Thoracic aorta (tissue), 2 donors: ENCODE measurements at places on chromosomes 4 and X.

GRCh38 chr4:48017108-48017571 is 568 bp downstream of the NIPAL1 start:
- DNase-seq, result peak; percentile 31

GRCh38 chr4:52838729-52839586 is 23.2 kb upstream of the RASL11B start:
- DNase-seq, result no peak

GRCh38 chr4:60814549-60814948 is 385.6 kb upstream of the ADGRL3 start:
- DNase-seq, result no peak

GRCh38 chr4:47690611-47691010 is 147.3 kb downstream of the CORIN start:
- no peak for DNase-seq

DNA sequence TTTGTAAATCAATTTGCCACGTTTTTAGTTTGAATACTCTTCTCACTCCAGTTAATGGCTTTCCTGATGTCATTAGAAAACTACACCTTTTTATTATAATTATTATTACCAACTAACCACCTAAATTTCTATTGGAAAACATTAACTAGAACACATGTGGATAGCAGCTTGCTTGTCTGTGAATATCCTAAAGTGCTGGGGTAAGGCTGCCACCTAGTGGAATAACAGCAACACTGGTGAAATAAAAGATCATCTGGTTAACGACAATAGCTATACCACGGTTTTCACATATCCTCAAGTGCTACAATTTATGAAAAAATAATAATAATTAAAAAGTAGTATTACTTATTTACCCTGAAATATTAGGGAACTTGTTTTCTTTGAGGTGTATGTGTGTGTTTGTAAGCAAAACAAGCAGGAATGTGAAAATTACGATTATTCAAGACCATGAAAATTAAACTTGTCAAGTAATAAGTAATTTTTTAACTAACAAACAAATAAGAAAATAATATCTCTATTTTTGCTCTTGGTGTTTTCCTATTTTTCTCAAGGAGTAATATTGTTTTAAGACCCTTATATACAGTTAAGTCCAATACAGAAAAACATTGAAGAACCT is 130.1 kb upstream of the TECRL start:
- no peak for DNase-seq

- DNase-seq, result no peak
Observed at GRCh38 chrX:130902446-130902782, 595 bp downstream of the ENOX2 start.

DNA sequence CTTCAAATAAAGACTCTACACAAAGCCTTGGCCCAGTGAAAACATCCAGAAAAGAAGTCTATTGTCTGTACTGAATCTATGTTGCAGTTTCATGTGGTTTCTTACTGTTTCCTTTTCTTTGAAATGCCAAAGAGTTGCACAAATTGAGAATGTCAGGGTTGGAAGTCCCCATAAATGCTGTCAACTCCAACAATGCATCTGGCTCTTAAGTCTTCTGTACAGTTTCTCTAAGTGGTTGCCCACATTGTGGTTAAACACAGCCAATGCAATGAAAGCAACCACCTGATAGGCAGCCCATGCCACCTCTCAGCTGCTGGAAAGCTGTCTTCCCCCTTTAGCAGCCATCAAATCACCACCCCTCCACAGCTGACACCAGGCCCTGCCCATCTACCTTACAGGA is 67.2 kb upstream of the C1GALT1C1 start:
- no peak for DNase-seq

- no peak for DNase-seq
Observed at GRCh38 chr4:114116861-114117260, 137.4 kb upstream of the ARSJ start.

GRCh38 chr4:19823781-19824180 is 427.9 kb upstream of the SLIT2 start:
- DNase-seq, result no peak

GRCh38 chr4:8058031-8058479 is 100.6 kb downstream of the ABLIM2 start:
- DNase-seq, result no peak
